Vagina (tissue), 2 donors: ENCODE measurements at places on chromosomes 4 and X.

DNA sequence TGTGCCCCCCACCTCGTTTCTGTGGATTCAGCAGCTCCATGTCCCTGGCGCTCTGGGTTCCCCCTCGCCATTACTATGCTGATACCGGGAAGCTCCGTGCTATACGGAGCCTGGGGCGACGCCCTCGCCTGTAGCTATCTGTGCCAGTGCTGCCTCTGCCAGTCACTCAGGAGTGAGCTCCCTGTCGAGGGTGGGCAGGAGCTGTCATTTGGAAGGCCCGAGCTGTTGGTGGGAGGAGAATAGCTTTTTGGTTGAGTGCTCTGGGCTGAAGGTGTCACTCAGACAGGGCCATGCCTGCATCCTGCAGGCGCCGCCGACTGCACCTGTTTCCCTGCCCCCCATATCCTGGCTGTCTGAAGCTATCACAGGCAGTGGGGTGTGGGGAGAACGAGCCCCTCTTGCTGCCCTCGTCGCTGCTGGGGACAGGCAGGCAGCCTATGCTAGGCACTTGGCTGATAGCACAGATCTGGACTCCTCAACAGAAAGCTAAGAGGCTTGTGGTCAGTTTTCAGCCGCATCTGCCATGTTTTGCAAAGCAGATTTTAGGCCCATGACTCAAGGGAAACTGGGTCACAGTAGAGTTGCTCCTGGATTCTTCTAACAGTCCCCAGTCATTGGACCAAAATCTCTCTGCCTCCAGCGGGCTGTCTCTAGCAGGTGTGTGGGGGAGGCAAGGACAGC lies 31.8 kb downstream of the CPLX1 start:
- no peak for DNase-seq

- no peak for DNase-seq
Measured at GRCh38 chr4:150328496-150328895, 250.3 kb downstream of the DCLK2 start.

GRCh38 chr4:154490583-154491340 lies 837 bp downstream of the DCHS2 start:
- no peak for DNase-seq

DNA sequence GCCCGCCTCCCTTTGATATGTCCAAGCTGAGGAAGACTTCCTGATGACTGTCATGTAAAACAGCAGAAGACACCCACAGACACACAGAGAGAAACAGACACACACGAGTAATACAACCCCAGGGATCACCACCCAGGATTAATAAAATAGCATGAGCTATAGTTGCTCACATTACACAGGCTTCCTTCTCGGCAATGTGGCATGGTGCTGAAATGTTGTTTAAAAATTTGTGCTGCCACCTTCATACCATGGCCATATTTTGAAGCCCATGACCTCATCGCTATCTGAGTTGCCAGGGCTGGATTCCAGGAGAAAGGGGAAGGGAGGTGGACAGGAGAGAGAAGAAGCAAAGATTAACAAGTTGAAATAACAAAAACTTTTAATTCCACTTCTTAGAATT lies 111.7 kb downstream of the SYNPO2 start:
- no peak for DNase-seq

- no peak for DNase-seq
Measured at GRCh38 chr4:39227906-39228305, 45.6 kb downstream of the WDR19 start.

GRCh38 chr4:13547485-13548041 lies 3.3 kb upstream of the NKX3-2 start:
- no peak for DNase-seq

GRCh38 chr4:176005766-176006165 lies 59.9 kb upstream of the WDR17 start:
- DNase-seq: no peak

- DNase-seq: no peak
Measured at GRCh38 chr4:108427946-108428485, 192.4 kb upstream of the RPL34 start.

- no peak for DNase-seq
Measured at GRCh38 chrX:40105835-40106675, 8.3 kb upstream of the BCOR start.

GRCh38 chr4:155597933-155598451 lies 68.7 kb upstream of the GUCY1A1 start:
- no peak for DNase-seq

DNA sequence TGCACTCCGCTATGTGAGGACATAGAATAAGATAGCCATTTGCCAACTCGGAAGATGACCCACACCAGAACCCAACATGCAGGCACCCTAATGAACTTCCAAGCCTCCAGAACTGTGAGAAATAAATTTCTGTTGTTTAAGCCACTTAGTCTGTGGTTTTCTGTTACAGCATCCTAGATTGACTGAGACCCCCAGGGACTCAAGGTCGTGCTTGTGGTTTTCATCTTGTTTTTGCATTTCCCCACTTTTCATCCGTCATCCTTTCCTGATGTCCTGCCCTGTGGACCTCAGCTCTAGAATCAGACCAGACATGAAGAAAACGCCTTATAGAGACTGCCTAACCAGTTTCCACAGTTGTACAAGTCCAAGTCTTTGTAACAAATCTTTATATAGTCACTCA lies 54.4 kb downstream of the MCUB start:
- no peak for DNase-seq

DNA sequence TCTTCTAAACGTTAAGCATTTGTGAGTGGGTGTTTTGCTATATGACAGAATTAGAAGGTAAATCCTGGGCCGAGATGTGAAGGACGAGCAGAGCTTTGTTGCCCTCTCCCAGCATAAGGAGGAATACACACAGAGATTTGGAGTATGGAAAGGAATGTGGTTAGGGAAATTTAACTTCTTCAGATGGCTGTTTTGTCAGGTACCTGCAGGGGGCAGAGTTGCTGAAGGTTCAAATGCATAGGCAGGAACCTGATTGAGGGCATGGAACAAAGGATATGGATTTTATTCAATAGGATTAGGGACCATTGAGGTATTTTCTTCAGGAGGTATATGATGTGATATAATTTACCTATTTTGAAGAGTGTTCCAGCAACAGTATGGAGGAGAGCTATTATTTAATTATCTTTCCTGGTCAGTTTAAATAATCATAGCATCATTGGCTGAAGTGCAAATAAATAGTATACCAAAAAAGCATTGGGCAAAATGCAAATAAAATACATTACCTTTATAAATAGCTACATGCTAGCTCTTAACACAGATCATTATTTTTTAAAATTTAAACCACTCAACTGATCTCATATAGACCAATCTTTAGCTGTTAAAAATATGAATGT lies 143.6 kb downstream of the SLIT2 start:
- no peak for DNase-seq

GRCh38 chrX:16205840-16206239 lies 38.6 kb downstream of the MAGEB17 start:
- DNase-seq: no peak

- no peak for DNase-seq
Measured at GRCh38 chrX:139126493-139126892, 404.0 kb upstream of the F9 start.

DNA sequence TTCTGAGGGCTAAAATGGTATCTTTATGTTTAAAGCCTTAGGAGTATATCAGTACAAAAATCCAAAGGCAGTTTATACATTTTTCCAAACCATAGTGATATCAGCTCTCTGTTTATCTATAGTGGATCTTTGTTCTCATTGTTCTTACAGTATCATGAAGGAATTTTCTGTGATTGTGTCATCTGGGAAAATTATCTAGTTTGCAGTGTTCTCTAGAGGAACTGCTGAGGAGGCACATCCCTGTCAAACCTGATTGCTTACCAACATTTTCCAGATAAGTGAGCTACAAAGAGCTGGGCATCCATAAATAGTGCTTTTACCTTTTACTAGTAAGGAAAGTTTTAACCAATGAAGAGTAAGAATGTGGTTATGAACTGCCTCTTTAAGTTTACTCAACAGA lies 44.9 kb upstream of the SLC25A31 start:
- no peak for DNase-seq

DNA sequence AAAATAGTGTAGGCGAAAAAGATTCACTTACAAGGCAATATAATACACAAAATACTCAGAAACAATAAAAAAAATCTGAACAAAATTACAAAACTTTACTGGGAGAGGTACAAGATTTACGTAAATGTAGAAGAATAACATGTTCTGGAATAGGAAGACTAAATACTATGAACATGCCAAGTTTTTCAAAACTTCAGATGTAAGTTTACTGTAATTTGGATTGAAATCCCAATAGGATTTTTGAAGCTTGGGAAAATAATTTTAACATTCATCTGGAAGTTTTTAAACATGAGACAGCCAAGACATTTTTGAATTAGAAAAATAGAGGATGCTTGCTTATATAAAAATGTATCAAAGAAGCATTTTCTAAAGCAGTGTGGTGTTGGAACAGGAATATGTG lies 30.5 kb upstream of the CT83 start:
- no peak for DNase-seq

DNA sequence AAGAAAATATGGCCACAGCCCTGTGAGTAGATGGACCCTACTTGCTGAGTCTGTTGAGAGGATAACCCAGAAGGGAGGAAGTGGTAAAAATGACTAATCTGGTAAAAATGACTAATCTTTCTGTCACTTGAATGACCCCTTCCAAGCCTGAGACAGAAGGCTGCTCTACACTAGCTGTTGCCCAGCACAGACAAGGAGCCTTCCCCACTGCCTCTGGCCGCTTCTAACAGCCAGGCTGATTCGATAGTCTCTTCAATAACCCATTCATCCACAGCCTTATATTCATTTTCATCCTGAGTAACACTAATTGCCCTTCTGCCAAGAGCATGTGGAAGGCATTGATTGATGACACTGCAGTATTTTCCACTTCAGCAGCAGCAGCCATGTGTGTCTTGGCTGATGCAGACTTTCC lies 18.4 kb downstream of the MAGEB17 start:
- DNase-seq: no peak

GRCh38 chr4:60648774-60649173 lies 551.4 kb upstream of the ADGRL3 start:
- DNase-seq: no peak

GRCh38 chr4:153676486-153676885 lies 7.6 kb upstream of the TLR2 start:
- DNase-seq: no peak

GRCh38 chr4:67659065-67659464 lies 41.9 kb downstream of the UBA6 start:
- no peak for DNase-seq

DNA sequence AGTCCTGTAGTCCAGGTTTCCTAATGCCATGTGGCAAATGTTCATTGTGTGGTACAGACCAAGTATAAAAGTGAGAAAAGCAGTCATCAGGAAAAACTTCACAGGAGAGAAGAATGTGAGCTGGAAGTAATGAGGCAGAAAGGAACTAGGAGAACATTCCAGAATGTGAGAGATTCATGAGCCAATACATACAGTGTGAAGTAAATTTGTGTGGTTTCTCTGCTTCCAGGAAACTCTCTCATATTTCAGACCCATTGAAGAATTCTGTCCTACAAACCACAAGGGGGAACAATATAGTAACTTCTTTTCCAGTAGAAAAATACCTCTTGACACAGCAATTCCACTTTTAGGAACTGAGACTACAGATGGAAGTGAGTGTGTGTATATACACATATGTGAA lies 136.5 kb downstream of the RNF150 start:
- no peak for DNase-seq

DNA sequence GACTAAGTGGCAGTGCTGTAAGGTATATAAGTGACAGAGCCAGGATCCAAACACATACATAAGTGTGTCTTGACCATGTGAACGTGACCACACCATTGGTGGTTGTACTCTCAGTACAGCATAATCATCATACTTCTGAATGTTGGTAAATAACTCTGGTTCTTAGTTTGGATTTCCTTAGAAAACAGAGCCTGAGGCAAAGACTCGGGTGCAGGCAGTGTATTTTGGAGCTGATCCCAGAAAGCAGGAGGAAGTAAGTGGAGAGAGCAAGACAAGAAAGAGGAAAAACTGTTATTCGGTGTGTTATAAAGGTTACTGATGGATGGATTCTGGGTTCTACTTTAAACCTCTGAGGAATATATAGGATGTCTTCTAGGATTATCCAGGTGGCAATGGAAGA lies 127.9 kb downstream of the SLC39A8 start:
- DNase-seq: no peak

DNA sequence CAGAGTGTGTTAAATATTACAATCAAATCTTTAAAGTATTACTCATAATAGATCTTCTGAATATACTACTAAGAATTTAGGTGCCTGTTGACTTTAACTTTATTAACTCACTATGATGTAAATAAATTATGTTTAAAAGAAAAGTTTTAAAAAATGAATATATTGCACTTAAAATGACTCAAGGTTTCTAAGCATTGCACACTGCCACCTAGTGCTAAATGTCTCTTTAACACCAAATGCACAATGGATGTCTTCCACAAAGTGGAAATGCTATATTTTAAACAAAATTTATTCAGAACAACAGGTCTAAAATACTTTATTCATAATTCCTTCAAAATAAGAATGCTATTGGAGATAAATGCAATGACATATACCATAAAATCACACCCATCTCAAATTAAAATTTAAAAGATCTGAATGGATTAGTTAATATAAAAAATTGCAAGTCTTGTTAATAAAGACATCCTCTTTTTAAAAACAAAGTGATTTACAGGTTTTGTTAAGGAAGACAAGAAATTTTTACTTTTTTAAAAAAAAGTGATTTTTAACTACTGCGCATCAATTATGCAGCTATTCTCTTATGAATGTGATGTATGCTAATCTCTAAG lies 5.5 kb downstream of the INPP4B start:
- DNase-seq: no peak

GRCh38 chr4:167397586-167397985 lies 163.3 kb upstream of the SPOCK3 start:
- DNase-seq: no peak

GRCh38 chr4:70589785-70590184 lies 2.3 kb upstream of the AMBN start:
- DNase-seq: no peak

DNA sequence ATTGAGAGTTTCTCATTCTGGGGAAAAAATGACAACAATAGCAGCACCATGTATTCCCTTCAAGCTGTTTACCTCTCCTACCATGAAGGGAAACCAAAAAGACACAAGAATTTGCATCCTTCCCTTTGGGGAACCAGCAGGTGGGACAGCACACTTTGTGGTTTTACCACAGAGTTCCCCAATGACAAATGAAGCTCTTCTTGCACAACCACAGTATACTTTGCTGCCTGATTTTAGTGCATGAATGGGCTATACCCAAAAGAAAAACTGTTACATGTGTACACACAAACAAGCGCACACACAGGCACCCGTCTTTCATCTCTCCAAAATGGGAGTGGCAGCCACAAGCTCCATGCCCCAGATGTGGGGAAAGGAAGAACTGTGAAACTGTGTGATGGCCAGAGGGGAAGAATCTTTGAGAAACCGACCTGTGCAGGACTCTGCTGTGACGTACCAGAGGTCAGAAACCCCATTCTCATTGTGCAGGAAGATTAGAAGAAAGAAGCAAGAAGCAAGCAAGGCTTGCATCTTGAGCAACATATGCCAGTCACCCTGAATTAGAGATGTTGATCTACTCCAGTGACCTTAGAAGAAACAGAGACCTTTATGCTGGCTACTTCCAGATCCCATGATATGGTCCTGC lies 2.7 kb upstream of the MAML3 start:
- DNase-seq: no peak

GRCh38 chr4:187424636-187425035 lies 570.9 kb upstream of the ZFP42 start:
- no peak for DNase-seq

GRCh38 chr4:4225915-4226605 lies 669 bp downstream of the OTOP1 start:
- no peak for DNase-seq
